Neural crest cell (in vitro differentiated cells): ENCODE measurements at places on chromosomes 5 and 9. TPM values are rescaled to one million over a fixed set of nuclear protein-coding genes. Genes with fewer than 3 reads are reported as not detected.

The NR4A3 gene
- 0.91 and 0.93 TPM in 2 replicates for total RNA-seq

DNA sequence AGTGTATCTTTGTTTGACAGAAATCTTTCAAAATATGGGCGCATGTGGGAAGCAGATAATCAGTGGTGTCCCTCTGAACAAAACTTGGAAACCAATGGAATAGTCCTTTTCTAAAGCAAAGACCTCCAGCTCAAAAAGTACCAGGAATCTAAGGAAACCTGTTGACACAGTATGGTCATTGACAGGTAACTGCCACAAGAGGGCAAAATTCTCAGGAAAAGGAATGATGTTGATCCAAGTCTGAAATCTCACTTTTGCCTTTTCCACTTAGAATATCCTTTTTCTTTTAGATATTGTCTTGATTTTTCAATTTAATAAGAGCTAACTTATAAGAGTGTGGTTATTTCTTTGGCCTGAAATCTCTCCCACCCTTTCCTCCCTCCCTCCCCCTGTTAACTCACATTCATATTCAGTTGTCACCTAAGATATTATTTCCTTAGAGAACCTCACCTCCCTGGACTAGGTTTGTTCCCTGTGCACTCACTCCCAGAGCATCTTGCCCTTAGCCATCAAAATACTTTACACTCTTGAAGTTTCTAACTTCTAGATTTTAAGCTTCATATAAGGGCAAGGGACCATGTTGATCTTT, 59.0 kb upstream of the BARX1 start:
- no peak for DNase-seq
- H3K4me3 ChIP-seq: no peak overlapping the region
- H3K36me3 ChIP-seq: no peaks in the 10 kb centered on the region
- H3K4me1 ChIP-seq: no peaks in the 10 kb centered on the region

DNA sequence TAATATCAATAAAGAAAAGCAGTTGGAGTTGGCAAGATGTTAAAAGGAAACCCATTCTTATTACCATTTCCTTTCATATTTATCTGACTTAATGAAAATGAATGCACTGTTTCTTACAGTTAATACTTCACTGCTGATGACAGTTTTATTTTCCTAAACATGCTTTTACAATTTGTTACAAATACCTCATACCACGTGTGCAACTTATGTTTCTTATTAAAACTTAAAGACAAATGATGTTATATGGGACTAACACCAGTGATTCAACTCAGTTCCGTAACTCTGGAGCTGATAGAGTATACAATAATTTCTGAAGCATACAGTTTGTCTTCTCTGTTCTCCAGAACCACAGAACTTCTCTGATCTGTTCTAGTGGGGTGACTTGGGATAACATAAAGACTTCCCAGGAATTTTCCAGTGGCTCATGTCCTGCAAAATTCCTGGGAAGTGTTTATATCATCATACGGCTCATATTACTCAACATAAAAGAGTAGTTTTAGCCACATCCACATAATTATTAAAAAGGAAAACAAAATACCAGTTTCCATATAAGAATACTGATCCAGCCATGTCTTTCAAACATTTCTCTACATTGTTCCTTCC, 1259.0 kb upstream of the C9orf72 start:
- no peak overlapping the region for H3K27ac ChIP-seq
- peaks cover 4% of the 10 kb centered on the region for H3K4me1 ChIP-seq
- H3K36me3 ChIP-seq: peaks cover 2% of the 10 kb centered on the region
- DNase-seq: no peak
- H3K27me3 ChIP-seq: no peaks in the 10 kb centered on the region

GRCh38 chr9:8825585-8826147, 1026.1 kb upstream of the DMAC1 start:
- H3K27me3 ChIP-seq: no peaks in the 10 kb centered on the region
- H3K36me3 ChIP-seq: peaks cover 8% of the 10 kb centered on the region
- DNase-seq: no peak
- H3K27ac ChIP-seq: no peak overlapping the region
- peaks cover 38% of the 10 kb centered on the region for H3K4me1 ChIP-seq
- no peak overlapping the region for H3K4me3 ChIP-seq

- no peaks in the 10 kb centered on the region for H3K36me3 ChIP-seq
- H3K27ac ChIP-seq: no peak overlapping the region
- DNase-seq: no peak
- peaks cover 10% of the 10 kb centered on the region for H3K4me1 ChIP-seq
Measured at GRCh38 chr9:106799152-106799551, 63.8 kb upstream of the ZNF462 start.

DNA sequence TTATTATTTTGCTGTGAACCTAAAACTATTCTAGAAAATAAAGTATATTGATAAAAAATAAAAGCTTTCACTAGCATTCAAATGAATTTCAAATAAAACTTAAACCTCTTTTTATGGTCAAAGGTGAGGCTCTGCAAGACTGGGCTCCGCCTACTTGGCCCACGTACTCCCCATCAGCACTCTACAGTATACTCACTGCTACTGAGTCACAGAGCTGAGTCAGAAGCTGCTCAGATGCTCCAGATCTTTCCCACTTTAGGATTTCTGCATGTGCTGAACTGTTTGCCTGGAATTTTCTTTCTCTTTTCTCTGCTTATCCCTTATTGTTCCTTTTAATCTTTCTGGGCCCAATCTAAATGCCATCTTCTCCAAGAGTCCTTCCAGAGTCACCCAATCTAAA, 331.9 kb upstream of the CCNG1 start:
- no peaks in the 10 kb centered on the region for H3K4me1 ChIP-seq
- H3K36me3 ChIP-seq: no peaks in the 10 kb centered on the region
- DNase-seq: no peak
- H3K4me3 ChIP-seq: no peak overlapping the region
- no peaks in the 10 kb centered on the region for H3K27me3 ChIP-seq
- no peak overlapping the region for H3K27ac ChIP-seq
